Peyer's patch (tissue), 4 donors: ENCODE measurements at places on chromosomes 2 and 18. TPM values are rescaled to one million over a fixed set of nuclear protein-coding genes. Genes with fewer than 3 reads are reported as not detected.

Gene SERPINB11
- total RNA-seq: not detected

Gene DCDC2C
- total RNA-seq: not detected

Gene HOXD4
- 13.2 TPM for total RNA-seq

Gene SIX2
- not detected for total RNA-seq

Gene CD207
- total RNA-seq: not detected

Gene TPRKB
- 20.1 TPM for total RNA-seq

Gene IL36RN
- not detected for total RNA-seq

Gene NCKAP5
- 25.8 TPM for total RNA-seq

Gene USP40
- 38.0 TPM for total RNA-seq

Gene LHCGR
- total RNA-seq: not detected
